ENCODE measurements at places on chromosomes 12 and 14.

- DNase-seq, result no peak
Measured at GRCh38 chr12:51473947-51474346, 49.3 kb downstream of the SLC4A8 start.

DNA sequence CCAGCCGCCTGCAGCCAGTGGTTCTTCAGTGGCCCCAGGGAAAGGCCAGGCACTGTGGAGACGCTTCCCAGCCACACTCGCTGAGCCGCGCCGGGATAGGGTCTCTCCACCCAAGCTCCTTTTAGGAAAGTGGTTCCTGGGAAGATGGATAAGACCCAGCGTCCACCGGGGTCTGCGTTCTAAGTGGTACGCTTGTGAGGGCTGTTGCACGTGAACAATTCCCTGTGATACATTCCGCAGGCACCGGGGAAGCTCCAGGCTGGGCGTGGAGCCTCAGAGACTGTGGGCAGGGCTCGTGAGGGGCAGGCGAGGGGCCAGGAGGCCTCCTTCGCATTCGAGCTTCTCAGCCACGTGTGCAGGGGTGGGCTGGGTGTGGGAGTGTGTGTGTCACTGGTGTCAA is 48.4 kb downstream of the GALNT9 start:
- DNase-seq, result no peak

- DNase-seq, result no peak
Measured at GRCh38 chr14:53517270-53517960, 364.3 kb upstream of the DDHD1 start.

GRCh38 chr12:15329891-15330290 is 7.6 kb downstream of the PTPRO start:
- DNase-seq, result no peak

GRCh38 chr14:92651106-92651757 is 97.2 kb downstream of the LGMN start:
- DNase-seq, result no peak

GRCh38 chr12:107429006-107429705 is 256.4 kb upstream of the PWP1 start:
- DNase-seq, result peak; percentile 14

DNA sequence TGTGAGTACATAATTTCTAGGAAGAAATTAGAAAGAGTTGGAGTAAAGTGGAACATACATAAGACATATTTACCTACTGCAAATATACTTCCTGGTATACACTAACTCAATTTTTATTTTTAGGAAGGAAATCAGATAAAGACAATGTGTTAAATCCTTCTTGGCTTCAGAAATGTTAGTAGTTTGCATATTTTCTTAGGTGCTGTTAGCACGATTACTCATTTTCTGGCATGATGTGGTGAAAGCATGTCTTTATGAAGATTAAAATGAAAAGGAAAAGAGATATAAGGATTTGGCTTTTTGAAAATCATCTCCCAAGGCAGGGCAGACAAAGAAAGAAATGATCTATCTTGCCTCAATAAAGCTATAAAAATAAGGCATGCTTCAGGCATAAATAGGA is 287.6 kb upstream of the E2F7 start:
- no peak for DNase-seq

GRCh38 chr12:104749545-104749944 is 208.5 kb downstream of the SLC41A2 start:
- DNase-seq, result no peak

DNA sequence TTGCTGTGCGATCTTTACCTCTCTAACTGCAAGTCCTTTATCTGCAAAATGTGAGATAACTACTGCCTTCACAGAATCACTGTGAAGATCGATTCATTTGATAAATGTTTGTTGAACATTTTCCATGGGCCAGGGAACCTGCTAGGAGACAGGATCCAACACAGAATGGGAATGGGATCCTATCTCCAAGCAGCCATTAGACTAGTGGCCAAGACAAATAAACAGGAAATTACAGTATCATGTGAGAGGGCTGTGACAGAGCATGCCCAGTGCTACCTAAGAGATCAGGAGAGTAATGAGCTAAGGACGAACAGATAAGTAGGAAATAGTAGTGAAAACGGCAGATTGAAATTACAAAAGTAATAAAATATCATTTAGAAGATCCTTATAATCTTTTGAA is 105.7 kb downstream of the GRIN2B start:
- no peak for DNase-seq

- no peak for DNase-seq
Measured at GRCh38 chr12:6618483-6619225, 11.5 kb upstream of the CHD4 start.

DNA sequence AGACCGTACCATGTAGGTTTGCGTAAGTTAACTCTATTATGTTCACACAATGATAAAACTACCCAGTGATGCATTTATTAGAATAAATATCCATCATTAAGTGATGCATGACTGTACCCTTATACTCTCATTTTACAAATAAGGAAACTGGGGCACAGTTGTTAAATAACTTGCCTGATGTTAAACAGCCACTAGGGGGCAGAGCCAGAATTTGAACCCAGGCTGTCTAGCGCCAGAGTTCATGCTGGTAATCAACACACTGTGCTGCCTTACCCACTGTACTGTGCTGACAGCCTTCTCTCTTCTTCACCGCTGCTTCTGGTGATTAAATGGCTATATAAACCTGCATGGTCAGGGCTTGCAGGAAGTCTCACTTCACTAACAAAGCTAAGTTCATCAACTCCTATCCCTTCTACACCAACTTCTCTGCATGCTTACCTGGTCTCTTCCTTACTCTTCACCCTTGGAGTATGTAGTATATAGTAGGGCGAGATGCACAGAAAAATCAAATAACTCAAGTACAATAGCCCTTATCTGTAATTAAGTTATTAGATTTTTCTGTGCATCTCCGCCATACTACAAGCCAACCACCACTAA is 43.6 kb upstream of the APPL2 start:
- peak; percentile 27 for DNase-seq

DNA sequence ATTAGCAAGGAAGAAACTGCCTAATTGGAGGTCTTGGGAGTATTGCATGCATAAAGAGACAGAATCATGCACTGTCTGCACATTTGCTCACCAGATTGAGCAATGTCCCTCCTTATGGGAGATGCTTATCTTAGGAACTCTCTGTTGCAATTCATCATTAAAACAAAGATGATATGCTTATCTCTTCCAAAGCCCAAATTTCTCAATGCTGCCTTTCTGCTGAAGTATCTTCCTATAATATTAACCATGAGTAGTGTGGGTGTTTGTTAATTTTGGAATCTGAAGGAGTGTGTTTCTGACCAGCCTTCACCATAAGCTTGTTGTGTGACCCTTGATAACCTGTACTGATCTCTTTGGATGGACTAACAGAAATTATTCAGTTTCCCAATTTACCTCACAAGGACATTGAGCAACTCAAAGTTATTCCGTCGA is 1257.6 kb upstream of the FLRT2 start:
- DNase-seq, result no peak

- no peak for DNase-seq
Measured at GRCh38 chr14:55313480-55313879, 42.3 kb downstream of the FBXO34 start.

DNA sequence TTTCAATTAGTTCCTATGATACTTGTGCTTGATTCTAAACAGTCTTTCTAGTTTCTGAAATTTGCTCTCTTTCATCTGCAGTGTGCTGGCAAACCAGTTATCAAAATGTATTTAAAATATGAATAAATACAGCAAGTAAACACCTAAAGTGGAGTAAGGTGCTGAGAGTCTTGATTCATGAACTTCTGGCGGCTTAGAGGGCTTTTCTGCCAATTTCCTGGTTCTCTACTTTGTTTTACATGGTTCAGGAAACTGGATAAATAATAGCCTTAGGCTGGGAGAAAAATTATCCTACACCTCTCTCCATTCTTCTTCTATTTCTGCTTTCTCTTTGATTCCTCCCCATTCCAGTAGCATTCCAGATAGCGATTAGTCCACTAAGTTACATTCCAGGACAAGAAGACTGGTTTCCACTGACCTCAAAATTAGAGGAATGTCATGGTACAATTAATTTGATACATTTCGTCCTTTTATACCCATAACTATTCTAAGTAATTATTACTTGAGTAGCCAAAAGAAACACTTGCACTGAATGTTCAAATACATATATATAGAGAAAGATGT is 14.9 kb downstream of the ATP2B1 start:
- no peak for DNase-seq

DNA sequence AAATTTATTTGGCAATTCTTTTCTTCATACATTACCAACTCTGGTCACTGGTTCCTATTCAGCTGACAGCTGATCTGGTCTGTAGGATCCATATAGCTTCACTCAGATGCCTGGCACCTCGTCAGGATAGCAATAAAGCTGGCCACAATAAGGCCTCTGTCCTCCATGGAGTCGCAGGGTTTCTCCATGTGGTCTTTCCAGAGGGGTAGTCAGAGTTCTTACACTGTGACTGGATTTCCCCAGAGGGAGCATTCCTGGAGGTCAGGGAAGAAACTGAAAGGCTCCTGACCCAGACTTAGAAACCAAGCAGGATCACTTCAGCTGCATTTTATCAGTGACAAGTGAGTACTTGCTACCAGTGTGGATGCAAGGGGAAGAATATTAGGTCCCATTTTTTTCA is 34.9 kb upstream of the SIX1 start:
- DNase-seq, result no peak

DNA sequence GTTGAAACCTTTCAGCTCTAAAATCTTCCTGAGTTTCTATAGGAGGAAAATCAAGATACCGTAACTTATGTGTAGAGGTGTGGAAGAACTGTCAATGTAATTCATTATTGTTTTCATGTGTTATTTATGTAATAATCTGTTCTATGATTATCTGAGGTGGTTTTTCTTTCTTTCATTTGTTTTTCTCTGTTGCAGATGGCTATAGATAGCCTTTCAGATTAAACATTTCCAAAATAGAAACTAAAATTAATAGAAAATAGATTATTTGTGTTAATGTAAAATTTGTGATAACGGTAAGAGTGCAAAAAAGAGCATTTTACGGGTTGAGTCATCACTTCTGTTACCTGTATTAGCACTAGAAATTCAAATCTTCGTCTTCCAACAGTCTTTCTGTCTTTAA is 128.8 kb downstream of the SYNE2 start:
- DNase-seq, result no peak

- DNase-seq, result no peak
Measured at GRCh38 chr14:62674563-62675237, 370.6 kb downstream of the KCNH5 start.

DNA sequence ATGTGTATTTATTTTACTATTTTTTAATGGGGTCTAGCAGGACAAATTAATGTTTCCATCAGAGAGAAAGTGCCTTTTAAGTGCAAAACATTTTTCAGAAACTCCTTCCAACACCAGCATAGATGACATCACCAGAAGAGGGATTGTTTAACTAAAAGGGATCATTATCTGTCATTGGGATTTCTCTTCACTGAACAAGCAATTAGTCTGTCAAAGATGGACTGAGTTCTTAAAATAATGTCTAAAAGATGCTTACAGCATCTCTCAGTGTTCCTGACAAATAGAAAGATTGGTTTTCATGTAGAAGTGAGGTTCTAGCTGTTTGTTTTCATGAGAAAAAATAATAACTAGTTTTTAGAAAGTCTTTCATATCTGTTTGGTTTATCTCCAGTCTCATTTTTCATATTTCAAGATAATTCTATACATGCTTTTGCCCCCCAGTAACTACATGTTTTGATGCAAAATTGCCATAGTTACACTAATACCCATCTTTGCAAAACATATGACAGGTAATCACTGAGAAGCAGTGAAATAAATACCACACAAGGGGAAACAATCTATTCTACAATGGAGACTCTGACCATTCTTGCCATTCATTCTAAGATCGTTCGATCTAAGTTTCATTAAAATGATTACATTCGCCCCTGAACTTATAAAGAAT is 850.3 kb downstream of the GALC start:
- no peak for DNase-seq

DNA sequence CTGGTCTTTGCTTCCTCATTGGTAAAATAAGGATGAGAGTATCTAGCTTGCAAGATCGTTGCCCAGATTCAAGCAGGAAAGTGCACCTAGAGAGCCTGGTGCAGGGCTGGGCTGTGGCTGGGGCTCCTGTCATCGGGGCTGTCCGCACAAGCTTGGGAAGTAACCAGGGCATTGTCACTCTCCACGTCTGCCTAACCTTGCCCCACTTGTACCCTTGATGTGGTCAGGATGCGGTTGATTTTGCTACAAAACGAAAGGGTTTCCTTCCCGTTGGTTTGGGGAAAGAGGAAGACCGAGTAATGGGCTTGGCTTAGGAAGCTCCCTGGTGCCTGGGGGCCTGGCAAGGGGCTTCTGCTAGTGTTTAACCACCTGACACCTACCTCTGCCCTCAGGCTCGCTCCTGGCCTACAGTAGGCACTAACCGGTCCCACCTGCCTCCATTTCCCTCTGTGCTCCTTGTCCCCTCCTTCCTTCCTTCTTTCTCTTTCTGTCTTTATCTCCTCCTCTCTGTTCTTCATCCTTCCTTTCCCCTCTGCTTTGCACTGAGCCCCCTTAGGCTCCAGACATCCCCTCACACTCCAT is 21.8 kb downstream of the MVK start:
- DNase-seq, result no peak

DNA sequence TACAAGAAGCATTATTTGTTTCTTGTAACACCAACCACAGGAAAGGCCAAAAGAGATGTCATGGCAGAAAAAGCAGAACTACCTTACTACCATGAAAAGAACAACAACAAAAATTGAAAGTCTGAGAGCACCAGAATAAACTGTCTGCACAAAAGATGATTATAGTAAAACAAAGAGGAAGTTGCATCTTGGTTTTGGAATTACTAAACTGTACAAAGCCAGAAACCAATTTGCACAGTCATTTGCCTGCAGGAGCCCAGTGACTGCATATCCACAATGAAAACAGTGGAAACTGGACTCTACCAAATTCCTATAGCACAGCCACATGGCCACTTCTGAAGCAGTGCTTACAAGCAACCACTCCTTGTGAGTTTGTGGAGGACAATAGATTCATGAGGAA is 276.2 kb downstream of the SSPN start:
- DNase-seq, result no peak

DNA sequence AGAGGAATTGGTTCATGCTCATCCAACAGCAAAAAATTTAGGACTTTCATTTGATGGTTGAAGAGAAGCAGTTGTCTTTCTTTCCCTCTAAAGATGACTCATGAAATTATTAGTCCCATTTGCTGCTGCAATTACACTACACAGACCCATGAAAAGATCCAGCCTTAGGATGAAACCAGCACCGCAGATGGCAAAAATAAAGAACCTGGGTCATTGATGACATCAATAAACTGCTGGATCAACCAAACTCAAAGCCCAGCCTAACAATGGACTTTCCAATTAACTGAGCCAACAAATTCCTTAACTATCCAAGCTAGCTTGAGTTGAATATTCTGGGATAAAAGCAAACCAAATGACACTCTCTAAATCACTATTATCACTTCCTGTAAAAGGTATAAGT is 20.7 kb downstream of the DICER1 start:
- DNase-seq, result no peak

DNA sequence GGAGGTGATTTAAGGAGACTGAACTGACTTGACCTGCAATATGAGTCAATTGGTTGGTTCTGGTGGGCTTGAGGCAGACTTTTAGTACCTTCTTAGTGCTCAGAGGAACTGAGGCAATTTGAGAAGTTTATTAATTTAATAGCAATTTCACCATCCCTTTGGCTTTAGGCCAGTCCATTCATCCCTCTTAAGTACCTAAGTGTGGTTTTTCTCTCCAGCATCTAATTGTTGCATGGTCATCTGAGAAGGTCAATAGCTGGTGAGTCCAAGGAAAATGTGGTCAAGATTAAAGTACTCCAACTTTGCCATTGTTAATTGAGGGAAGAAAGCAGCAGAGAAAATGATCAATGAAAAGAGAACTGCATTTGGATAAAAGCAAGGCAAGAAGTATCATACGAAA is 115.4 kb upstream of the DYRK2 start:
- DNase-seq, result no peak

GRCh38 chr14:92493492-92493891 is 20.1 kb upstream of the RIN3 start:
- DNase-seq, result no peak

Data from COR-L47 (cell line).